ENCODE measurements at places on chromosomes 2 and 18.

- DNase-seq, result no peak
Measured at GRCh38 chr18:61502472-61502871, 169.2 kb downstream of the CDH20 start.

GRCh38 chr2:213157242-213157641 is 5.8 kb upstream of the IKZF2 start:
- DNase-seq, result no peak

- DNase-seq, result no peak
Measured at GRCh38 chr2:207546822-207547221, 17.1 kb downstream of the CREB1 start.

- no peak for DNase-seq
Measured at GRCh38 chr2:139465789-139466188, 685.6 kb upstream of the NXPH2 start.

DNA sequence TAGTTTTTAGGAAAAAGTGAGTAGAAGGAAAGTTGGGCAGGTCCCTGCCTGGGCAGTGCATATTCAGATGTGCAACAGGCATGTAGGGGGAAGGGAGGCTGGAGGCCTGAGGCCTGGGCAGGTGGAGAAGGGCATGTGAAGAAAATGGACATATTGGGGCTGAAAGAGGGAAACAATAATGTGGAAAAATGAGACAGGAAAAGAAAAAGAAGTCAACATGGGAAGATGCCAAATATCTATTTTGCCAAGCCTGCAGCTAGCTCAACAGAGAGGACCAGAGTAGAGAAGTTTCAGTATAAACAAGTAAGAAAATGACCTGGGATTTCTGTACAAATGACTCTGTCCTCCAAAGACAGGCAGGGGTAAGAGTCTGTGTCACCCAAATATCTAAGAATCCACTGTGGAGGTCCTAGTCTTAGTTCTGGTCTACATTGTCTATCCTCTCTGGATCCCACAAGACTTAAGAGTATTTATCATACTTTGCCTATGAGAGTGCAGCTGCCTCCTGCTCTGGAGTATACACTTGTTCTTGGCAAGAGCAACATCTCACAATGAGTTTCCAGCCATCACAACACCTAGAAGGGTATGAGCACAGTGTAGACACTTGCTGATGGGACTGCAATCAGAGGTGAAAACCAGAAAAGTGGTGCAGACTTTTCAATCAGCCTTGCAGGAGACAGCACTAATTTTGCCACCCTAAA is 80.2 kb downstream of the CLHC1 start:
- no peak for DNase-seq

- no peak for DNase-seq
Measured at GRCh38 chr18:48904847-48905394, 45.8 kb downstream of the SMAD7 start.

GRCh38 chr2:50612306-50612705 is 419.6 kb downstream of the NRXN1 start:
- no peak for DNase-seq

GRCh38 chr2:224561234-224562005 is 23.7 kb downstream of the CUL3 start:
- DNase-seq, result no peak

- no peak for DNase-seq
Measured at GRCh38 chr2:223055836-223056235, 3.8 kb downstream of the KCNE4 start.

DNA sequence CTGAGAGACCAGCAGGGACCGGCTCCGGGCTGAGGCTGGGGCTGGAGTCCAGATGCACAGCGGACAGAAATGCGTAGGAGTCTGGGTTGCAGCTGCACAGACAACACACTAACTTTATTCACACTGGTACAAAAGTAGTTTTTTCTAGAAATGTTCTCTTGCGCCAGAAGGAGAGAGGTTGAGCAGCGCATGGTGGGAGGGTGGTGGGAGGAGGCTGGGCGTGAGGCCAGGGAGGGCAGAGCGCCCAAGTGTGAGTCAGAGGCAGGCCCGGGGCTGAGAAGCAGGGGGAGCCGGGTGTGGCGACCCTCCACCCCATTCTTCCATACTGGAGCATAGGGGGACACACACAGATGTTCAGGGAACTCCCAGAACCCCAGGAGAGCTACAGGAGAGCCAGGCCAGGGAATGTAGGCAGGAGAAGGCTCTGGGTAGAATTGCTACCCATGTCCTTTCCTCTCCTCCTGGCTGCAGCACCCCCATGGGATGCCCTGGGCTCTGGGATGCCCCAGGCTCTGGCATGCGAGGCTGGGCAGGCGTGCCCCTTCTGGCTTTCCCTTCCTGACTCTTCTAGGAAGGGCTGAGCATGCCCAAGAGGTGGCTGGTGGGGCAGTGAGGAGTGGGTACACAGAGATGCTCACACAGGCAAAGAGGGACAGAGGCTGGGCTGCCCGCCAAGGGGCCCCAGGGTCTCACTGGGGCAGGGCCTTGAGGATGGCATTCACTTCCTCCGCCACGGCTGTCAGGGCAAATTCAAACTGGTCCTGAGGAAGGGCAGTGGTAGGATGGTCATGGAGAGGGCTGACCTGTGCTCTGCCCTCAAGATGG is 10.6 kb downstream of the DNAJB2 start:
- DNase-seq, result no peak

DNA sequence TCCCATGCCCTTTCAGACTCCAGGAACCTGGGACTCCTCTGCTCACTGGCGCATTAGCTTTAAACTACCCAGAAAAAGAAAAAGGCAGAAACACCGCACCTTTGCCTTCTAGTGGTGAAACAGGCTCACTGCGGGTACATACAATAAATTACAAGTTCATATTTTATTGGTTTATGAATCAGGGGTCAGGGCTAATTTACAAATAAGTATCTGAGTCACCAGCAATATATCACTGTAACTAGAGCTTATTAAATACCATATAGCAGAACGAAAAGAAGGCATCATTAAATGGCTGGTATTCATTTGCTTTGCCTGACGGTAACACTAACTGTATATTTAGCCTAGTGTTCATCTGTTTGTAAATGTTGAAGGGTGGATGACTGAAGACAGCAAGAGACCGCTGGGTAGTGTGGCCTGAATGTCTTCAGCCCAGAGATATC is 26.9 kb upstream of the DTNB start:
- DNase-seq, result no peak

GRCh38 chr2:120319686-120320317 is 26.1 kb upstream of the INHBB start:
- no peak for DNase-seq

GRCh38 chr2:200274116-200275075 is 32.1 kb upstream of the SPATS2L start:
- no peak for DNase-seq

- no peak for DNase-seq
Measured at GRCh38 chr18:74389171-74389927, 67.8 kb downstream of the DIPK1C start.

GRCh38 chr2:235734688-235735231 is 240.9 kb downstream of the AGAP1 start:
- DNase-seq, result no peak

GRCh38 chr2:73770725-73771124 is 9.2 kb downstream of the DUSP11 start:
- no peak for DNase-seq

GRCh38 chr18:24914171-24914525 is 437.8 kb downstream of the ZNF521 start:
- DNase-seq, result no peak

GRCh38 chr2:108243566-108243965 is 3.8 kb downstream of the SULT1C3 start:
- no peak for DNase-seq

DNA sequence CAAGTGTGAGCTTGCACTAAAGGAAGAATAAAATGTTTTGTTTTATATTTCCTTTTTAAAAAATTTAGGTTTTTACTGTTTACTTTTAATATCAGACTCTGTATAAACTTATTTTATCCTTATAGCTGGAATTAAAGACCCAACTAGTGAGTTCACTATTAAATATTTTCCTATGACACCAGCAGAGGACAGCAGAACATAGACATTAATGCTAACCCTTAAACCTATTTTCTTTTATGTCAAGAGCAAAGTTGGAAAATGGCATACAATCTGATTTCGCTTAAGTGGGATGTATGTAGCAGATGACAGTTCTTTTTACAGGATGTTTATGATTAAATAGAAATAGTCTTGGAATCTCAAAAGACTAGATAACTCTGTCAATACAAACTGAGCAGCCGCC is 188.2 kb upstream of the XIRP2 start:
- no peak for DNase-seq

DNA sequence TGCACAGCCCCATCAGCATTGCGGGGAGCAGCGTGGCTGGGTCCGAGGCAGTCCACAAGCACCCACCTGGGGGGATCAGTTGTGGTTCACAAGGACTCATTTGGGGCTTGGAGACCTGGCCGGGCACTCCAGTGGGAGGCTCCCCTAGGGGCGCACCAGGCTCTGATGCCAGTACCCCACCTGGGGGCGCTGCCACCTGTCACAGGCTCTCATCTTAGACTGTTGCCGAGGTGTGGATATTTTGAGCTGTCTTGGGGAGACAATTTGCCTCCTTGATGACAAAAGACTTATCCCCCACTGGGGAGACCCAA is 3.0 kb downstream of the ADRA2B start:
- DNase-seq, result no peak

DNA sequence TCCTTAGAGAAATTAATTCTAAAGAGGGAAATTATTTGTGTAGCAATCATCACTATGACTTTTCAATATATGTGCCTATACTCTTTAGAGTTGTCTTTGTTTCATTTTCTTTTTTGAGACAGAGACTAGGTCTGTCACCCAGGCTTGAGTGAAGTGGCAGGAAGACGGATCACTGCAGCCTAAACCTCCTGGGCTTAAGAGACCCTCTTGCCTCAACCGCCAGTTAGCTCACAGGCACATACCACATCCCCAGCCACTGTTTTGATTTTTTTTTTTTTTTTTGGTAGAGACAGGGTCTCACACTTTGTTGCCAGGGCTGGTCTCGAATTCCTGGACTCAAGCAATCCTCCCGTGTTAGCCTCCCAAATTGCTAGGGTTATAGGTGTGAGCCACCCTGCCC is 12.4 kb downstream of the YWHAQ start:
- no peak for DNase-seq
